CD4-positive, CD25-positive, alpha-beta regulatory T cell (primary cell): ENCODE measurements at places on chromosomes 4 and X. TPM values are rescaled to one million over a fixed set of nuclear protein-coding genes. Genes with fewer than 3 reads are reported as not detected.
A peak's percentile ranks its signal among the peaks of the same experiment; 100 is the strongest.

The SPATA4 gene
- not detected for polyA plus RNA-seq

- no peaks in the 10 kb centered on the region for H3K36me3 ChIP-seq
- H3K27me3 ChIP-seq = no peaks in the 10 kb centered on the region
- peaks cover 11% of the 10 kb centered on the region for H3K4me1 ChIP-seq
- DNase-seq = peak; percentile 10
These were observed 29.6 kb downstream of the SPARCL1 start for GRCh38 chr4:87499403-87500091.

GRCh38 chrX:119692191-119693039, 553 bp downstream of the SEPTIN6 start:
- peaks cover 22% of the 10 kb centered on the region for H3K4me1 ChIP-seq
- DNase-seq = peak; percentile 81
- peak overlapping the region; percentile 94 for H3K4me3 ChIP-seq
- peak overlapping the region; percentile 97 for H3K27ac ChIP-seq
- H3K36me3 ChIP-seq = no peaks in the 10 kb centered on the region

DNA sequence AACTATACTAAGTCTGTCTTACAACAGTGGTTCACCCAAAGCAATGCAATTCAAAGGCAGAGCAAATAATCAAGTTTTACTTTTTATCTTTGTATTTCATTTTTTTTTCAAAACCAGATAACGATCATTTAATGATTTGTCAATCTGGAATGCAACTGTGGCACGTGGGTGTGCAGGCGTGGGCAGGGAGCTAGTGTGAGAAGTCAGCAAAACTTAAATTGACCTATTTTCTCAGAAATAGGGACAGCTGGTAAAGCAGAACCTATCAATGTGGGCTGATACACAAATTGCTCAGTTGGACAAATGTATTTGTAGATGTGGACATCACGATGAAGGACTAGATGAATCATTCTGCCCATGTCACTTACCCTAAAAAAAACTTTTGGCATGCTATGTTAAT, 105.6 kb downstream of the CBLL2 start:
- H3K4me1 ChIP-seq = no peaks in the 10 kb centered on the region
- no peak overlapping the region for H3K27ac ChIP-seq
- no peaks in the 10 kb centered on the region for H3K27me3 ChIP-seq

DNA sequence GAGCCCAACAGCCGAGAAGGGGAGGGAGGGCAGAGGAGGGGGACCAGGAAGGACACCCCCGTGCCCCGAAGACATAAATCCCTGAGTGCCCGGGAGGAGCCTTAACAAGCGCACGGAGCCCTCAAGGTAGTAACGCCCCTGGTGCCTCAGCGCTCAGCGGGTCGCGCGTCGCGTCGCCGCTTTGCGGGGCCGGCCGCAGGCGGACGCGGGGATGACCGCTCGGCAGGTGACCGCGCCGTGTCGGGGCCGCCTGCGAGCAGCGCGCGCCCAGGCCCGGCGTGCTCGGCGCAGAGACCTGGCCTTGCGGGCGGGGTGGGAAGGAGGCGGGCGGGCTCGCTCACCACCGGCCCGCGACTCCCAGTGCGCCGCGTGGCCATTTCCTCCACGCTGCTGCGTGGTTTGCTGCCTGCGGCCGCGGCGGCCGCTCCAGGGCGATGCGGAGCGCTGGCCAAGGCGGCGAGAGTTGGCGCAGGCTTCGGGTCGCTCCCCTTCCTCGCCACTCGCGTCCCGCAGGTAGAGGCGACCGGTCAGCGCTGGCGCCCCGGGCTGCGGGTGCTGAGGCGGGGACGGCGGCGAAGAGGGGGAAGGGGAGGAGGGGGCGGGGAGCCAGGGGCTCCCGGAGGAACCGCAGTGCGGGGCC, 632 bp downstream of the CCSER1 start:
- no peak overlapping the region for H3K27ac ChIP-seq
- H3K4me3 ChIP-seq = no peak overlapping the region
- H3K36me3 ChIP-seq = no peaks in the 10 kb centered on the region
- peaks cover 13% of the 10 kb centered on the region for H3K27me3 ChIP-seq

The TLR10 gene
- polyA plus RNA-seq = not detected

DNA sequence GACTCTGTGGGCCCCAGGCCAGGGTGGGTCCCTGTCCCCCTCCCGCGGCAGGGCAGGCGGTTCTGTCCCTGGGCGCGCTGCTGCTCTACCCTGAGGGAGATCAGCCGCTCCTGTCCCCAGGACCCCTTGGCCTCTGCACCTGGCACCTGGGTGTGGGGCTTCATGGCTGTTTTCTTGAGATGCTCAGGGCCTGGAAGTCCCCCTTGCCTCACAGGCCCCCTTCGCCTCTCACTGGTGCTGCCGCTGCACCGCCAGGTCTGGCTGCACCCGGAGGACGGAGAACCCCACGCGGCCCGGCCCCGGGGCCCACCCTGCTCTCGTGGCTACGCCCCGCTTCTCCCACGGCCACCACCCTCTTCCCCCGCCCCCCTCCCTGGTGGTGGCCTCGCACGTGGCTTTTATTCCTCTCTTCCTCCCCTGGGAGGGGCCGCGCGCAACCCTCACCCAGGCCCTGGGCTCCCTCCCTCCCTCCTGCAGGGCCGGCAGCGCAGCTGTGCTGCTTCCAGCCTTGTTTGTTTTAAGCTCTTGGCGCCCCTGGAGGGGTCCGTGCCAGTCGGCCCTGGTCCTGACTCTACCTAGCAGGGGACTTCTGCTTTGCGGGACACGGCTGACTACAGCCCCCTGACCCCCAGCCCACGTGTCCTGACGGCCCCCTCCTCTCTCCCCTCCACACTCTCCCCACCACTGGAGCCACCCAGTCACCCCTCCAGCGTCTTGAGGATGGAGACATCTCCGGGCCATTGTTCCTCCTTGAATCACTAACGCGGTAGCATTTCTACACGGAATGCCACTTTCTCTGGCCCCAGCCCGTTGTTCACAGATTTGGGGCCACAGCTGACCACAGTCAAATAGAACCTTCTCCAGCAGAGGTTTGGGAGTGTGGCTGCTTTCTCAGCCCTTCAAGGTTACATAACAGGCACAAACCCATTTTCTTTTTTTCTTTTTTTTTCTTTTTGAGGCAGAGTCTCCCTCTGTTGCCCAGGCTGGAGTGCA, 20.6 kb upstream of the CLDN24 start:
- no peak for DNase-seq
- H3K4me1 ChIP-seq = no peaks in the 10 kb centered on the region
- H3K36me3 ChIP-seq = no peaks in the 10 kb centered on the region
- no peak overlapping the region for H3K27ac ChIP-seq
- no peaks in the 10 kb centered on the region for H3K27me3 ChIP-seq

The FAM9B gene
- polyA plus RNA-seq = not detected

DNA sequence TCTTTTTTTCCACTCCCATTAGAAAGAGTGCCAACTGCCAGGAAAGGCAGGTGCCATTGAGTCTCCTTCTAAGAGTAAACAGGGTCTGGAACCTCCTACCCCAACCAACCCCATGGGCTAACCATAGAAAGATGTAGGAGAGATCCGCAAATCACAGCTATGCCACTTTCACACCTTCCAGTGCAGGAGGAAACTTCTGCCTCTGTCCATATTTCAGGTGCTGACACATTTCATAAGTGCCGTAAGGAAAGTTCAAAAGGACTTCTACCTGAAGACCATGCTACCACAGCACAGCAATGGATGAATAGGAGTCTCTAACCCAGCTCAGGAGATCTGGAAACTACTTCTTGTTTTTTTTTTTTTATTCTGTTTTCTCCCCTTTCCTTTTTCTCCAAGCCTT, 145.8 kb downstream of the FBXO8 start:
- no peak overlapping the region for H3K27ac ChIP-seq
- no peak for DNase-seq
- H3K27me3 ChIP-seq = no peaks in the 10 kb centered on the region
- no peaks in the 10 kb centered on the region for H3K36me3 ChIP-seq
- H3K4me3 ChIP-seq = no peak overlapping the region

- no peak overlapping the region for H3K4me3 ChIP-seq
- DNase-seq = no peak
- no peaks in the 10 kb centered on the region for H3K27me3 ChIP-seq
These were observed 82.1 kb upstream of the GPC4 start for GRCh38 chrX:133497356-133497755.

DNA sequence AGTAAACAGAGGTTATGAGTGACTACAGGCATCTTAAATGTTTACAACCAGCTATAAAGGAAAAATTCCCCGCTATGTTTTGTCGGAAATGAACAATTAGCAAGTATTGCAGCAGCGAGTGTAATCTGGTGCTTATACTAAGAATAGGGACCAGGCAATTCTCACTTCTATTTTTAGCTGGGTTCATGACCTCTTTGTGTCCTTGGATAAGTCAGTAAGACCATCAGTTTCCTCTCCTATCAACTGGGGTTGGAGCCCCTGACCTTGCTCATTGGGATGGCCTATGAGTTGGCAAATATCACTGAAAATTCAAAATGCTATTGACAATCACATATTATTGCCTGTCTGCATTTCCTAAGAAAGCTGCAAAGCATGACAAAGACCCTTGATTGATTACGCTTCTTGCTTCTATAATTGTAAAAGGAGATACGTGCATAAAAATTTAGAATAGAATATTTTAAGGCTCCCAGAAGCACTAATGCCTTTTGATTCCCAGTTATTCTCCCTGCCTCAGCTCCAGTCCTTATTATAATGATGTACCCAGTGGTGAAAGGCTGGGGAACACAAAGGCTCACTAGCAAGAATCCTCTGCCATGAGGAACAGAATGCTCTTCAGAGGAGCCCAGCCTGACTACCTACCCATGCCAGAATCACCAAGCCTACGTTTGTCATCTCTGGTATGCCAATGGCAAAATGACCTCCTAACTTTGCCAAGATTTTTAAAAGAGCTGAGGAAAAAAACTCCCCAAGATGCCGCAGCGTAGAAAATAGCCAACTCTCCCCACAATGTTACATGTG, 21.9 kb downstream of the GATB start:
- DNase-seq = no peak
- no peaks in the 10 kb centered on the region for H3K4me1 ChIP-seq
- no peaks in the 10 kb centered on the region for H3K27me3 ChIP-seq
- peaks cover 4% of the 10 kb centered on the region for H3K36me3 ChIP-seq
